ENCODE measurements at places on chromosomes 5 and 9.

GRCh38 chr5:134440201-134440755, 28.6 kb upstream of the CDKN2AIPNL start:
- DNase-seq: no peak

GRCh38 chr9:91589101-91589553, 165.5 kb upstream of the NFIL3 start:
- peak; percentile 35 for DNase-seq

GRCh38 chr5:176732306-176732705, 78.1 kb upstream of the UNC5A start:
- no peak for DNase-seq

GRCh38 chr5:135326296-135327254, 72.5 kb downstream of the MACROH2A1 start:
- DNase-seq: no peak

DNA sequence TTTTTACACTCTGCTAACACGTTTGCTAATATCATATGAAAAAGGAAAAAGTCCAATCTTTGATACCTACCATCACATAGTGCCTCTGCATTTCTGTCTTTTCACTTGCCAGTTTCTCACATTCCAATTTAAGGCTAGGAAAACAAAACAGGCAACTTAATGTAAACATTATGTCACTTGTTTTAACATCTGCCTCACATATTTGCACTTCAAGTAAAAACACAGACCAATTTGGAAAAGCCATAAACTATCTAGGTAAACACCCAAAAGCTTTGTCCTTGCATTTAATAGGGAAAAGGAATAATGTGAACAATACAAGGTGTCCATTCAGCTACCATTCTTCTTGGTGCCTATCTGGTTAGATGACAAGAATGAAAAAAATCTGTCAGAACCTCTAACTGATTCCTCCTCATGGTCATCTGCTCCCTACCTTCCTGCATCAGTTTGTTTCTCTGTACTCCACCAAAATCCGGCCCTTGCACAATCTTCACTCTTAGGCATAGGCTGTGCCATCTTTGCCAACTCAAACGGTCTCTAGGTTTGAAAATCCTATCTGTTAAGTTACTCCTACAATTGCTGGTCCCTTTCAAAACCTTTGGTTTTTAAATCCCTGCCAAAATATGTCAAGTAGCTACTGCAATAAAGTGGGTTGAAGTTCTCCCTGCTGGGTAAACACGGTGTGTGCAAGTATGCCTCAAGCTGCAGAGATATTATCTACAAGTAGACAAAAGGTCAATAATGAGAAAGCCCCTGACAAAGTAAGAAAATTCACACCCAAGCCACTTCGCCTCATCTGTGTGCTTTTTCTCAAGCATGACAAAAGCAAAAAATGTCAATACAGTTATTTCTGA, 3.4 kb downstream of the TLE1 start:
- DNase-seq: no peak

DNA sequence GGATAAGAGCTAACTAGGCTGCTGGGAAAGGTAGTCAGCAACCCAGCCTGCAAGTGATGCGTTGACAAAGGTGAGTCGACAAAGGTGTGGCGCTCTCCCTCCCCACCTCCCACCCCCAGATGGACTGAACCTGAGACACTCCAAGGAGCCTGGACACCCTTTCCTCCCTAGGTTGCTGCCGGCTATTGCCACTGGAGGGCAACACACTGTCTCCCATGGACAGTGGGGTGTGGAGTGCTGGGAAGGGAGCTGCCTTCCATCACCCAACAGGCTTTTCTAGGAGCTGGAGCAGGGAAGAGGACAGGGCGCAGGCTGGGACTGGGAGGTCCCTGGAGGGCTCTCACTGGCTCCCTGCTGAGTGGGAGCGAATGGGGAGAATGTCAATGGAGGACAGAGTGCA, 75.4 kb upstream of the ARAP3 start:
- no peak for DNase-seq

- DNase-seq: no peak
Measured at GRCh38 chr5:40171971-40172370, 507.7 kb upstream of the PTGER4 start.

DNA sequence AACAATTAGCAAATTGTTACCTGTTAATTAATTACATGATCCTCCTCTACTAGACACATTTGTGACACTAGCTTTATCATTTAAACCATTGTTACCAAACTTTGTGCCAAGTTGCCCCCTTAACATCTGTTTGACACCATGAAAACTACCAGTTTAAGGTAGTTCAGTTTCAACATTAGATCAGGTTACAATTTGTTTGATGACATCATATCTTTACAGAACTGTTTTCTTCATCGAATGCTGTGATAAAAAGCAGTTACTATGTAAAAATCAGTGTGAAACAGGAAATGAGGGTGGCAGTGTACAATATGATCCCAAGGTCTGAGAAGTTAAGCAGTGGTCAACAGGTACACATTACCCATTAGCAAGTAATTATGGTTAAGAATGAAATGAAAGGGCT, 17.7 kb downstream of the GIN1 start:
- DNase-seq: no peak

DNA sequence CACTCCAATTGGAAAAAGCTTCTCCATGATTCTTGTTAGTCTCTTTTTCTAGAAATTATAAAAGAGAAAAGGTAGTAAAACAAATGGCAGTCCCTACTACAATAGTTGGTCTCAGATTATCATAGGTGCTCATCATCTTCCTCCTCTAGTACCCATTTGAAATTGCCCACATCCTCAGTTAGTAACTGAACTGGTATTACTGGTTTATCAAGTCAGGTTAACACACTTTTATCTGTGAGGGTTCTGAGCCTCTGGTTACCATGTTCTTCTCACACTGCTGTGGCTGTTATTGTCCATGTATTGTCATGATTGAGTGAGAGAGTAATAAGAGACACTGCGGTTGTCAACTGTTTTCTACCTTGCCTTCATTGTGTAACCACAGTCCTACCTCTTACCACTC, 901.7 kb downstream of the TLE1 start:
- no peak for DNase-seq

DNA sequence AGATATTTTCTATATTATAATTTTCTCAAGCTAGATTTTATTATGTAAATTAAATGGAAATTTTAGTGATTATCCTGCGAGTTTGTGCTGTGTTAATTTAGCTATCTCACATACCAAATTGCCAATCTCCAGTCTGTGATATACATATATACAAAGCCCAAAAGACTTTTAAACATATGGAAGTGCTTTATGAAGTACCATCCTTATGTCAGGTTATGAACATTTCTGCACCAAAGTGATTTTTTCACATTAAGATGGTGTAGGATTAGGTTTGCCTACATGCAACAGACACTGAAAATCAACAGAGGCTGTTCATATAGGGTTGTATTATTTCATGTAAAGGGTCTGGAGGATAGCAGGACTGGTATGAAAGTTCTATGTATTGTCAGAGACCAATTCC, 32.8 kb downstream of the CFAP95 start:
- DNase-seq: no peak

DNA sequence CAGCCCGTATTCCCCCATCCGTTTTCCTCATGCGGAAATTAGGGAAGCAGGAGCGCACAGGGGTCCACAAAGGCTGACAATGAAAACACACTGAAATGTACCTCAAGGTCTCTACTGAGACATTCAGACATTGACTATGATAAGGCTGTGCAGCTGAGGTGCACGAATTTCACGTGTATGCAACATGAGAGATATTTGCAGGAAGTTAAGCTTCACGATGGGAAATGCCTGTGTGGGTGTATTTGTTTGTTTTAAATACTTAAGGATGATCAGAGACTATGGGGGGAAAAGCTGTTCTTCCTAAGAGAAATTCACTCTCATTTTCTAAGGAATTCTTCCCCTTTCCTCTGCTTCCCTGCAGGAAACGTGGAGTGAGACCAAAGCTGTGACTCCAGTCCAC, 2.6 kb upstream of the SPATA31E1 start:
- DNase-seq: no peak

All from left ventricle myocardium inferior (tissue), 1 donor.